ENCODE measurements at places on chromosomes 7 and 10.

GRCh38 chr7:90453259-90453891 is 16.1 kb upstream of the PTTG1IP2 start:
- no peak for DNase-seq

GRCh38 chr7:121620953-121621606 is 225.0 kb upstream of the FAM3C start:
- DNase-seq, result no peak

DNA sequence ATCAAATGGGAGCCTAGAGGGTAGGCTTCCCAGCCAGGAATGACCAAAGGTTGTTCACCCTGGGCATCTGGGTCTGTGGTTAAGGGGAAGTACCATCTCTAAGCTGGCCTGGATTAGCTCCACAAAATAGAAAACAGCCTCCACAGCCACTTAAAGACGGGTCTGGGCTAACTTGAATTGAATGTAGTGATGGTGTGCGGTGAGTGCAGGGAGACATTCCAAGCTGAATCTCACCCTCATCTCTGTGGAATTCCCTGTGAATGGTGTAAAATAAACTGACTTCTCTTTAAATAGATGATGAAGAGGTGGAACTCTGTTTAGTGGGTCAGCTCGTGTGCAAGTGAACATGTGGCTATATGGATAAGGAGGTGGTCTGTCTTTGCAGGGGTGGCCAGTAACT is 251.0 kb downstream of the DYNC1I1 start:
- no peak for DNase-seq

GRCh38 chr10:5361966-5362365 is 2.8 kb upstream of the UCN3 start:
- DNase-seq, result no peak

DNA sequence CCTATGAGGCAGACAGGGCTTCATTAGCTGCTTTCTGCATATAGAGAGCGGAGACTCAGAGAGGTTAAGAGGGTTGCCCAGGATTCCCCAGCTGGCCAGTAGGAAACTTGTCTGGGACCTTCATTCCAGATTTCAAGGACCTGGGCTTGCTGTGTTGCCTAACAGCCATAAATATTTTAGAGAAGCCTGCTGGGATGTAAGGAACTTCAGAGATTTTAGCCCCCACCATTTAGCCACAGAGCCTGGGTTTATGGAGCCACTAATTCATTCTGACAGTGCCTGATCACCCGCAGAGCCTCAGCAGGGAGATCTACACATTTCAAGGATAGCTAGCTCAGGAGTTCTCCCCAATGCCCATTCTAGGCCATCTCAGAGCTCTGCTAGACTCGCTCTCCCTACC is 56.6 kb upstream of the TRUB1 start:
- DNase-seq, result no peak
